ENCODE measurements at places on chromosomes 5 and 9.

- no peak for DNase-seq
Measured at GRCh38 chr5:128974567-128974966, 9.3 kb downstream of the SLC27A6 start.

DNA sequence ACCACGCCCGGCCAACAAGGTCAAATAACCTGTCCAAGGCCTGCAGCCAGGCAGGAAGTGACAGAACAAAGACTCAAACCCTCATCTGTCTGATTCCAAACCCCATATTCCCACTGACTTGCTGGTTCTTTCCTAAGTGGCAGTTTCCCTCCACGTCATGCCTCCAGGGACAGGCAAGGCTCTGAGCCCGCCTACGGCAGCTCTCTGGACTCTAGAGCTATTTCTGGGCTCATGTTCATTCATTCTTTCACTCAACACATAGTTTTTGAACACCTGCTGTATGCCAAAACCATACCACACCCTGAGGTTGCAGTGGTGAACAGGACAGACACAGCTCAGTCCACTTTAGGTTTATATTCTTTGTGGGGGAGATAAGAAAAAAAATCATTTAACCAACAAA is 5.2 kb upstream of the FBP1 start:
- no peak for DNase-seq

DNA sequence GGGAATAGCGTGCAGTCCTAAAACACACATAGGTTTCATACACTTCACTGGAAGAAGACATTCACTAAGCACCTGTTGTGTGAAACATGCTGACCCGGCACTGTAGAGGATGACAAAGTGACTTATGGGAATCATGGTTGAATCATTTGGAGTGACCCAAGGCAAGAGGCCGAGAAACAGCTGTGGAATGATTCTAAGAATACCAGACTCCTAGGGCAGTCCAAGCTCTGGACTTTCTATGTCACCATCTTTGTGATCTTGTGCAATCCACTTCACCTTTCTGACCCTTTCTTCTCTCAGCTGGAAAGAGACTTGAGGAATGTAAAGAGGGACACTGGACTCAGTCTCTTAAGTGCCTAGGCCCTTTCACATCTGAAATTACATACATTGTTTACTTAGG is 13.1 kb downstream of the MSANTD3 start:
- DNase-seq, result no peak

DNA sequence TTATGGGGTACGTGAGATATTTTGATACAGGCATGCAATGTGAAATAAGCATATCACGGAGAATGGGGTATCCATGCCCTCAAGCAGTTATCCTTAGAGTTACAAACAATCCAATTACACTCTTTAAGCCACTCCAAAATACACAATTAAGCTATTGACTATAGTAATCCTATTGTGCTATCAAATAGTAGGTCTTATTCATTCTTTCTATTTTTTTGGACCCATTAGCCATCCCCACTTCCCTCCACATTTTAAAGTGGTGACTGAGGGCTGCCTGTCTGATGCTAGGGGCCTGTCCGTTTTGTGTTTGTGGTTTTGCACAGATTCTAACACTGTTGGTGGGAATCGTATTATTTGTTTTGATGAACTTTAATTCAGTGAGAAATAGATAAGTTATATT is 129.7 kb upstream of the DHFR start:
- DNase-seq, result no peak

DNA sequence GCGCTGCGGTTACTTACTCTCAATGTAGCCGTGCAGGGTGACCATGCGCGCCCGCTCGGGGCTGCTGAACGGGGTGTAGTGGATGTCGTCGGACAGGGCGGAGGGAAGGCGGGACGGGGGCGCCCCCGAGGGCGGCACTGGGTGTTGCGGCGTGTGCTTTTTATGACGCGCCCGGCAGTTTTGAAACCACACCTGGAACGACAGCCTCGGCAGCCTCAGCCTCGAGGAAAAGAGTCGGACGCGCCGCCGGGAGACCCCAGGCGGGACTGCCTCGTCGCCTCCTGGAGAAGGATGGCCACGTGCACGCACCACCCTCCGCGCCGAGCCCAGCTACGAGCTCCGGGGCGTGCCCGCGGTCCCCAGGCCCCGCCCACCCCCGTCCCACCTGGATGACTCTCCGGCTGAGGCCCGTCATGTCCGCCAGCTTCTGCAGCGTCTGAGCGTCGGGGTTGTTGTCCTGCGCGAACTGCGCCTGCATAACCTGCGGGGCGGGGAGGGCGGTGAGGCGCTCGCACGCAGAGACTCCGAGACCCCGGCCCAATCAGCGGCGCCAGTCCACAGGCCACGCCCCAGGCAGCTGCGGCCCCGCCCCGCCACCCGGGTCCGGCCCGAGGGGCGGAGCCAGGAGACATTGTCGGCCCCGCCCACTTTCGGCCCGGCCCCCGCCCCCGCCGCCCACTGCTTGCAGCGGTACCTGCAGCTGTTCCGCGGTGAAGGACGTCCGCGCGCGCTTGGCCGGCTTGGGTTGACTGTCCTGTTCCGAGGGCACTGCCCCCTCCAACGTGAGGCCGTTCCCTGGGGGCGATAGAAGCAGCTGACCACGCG is 15.0 kb downstream of the LHX6 start:
- DNase-seq, result peak; percentile 83

- DNase-seq, result no peak
Measured at GRCh38 chr9:34862836-34863235, 95.2 kb upstream of the PHF24 start.

- DNase-seq, result no peak
Measured at GRCh38 chr9:15492485-15493150, 18.2 kb downstream of the PSIP1 start.

- no peak for DNase-seq
Measured at GRCh38 chr9:83291196-83291595, 228.3 kb upstream of the RASEF start.

DNA sequence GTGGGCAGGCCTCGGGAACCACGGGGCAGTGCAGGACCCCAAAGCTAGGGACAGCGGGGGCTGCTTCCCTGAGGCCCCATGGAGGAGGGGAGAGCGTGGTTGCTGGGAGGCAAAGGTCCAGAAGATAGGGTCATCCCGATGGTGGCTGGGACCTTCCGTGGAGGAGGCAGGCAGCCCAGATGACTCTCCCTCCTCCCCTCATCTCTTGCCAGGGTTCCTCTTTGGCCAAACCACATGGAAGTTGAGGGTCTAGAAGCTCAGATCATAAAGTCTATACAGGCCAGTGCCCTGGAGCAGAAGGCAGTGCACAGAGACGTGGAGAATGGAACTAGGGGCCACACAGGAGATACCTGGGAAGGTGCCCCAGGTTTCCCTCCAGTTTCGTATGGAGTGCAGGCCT is 22.6 kb downstream of the DAB2IP start:
- DNase-seq, result no peak

DNA sequence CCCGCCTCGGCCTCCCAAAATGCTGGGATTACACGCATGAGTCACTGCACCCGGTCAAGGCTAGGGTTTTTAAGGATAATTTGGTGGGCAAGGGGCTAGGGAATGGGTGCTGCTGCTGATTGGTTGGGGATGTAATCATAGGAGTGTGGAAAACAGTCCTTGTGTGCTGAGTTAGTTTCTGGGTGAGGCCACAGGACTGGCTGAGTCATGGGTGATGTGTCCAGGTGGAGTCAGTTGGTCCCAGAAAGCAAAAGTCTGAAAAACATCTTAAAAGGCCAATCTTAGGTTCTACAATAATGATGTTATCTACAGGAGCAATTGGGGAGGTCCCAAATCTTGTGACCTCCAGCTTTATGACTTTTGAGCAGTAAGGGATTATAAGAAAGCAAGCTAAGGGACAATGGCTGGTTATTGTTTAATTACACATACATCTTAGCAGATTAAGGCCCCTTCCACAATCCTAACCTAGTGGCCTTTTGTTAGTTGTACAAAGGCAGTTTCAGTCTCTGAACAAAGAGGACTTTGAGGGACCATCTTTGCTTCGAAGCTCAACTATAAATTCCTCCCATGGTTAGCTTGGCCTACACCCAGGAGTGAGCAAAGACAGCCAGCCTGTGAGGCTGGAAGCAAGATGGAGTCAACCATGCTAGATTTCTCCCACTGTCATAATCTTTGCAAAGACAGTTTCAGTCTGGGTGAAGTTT is 5.5 kb upstream of the AOPEP start:
- DNase-seq, result no peak

GRCh38 chr9:70177121-70177520 is 81.7 kb upstream of the SMC5 start:
- no peak for DNase-seq

DNA sequence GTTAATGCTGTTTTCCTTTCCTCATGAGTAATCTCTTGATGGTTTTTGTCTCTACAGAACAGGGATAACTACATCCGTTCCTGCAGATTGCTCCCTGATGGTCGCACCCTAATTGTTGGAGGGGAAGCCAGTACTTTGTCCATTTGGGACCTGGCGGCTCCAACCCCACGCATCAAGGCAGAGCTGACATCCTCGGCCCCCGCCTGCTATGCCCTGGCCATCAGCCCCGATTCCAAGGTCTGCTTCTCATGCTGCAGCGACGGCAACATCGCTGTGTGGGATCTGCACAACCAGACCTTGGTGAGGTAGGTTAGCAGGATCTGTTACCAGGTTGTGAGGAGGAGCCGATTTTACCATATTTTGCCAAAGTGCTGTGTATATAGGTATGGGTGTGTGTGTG is 148.2 kb downstream of the TLE4 start:
- DNase-seq, result no peak

- no peak for DNase-seq
Measured at GRCh38 chr9:35027860-35028259, 38.3 kb downstream of the DNAJB5 start.

DNA sequence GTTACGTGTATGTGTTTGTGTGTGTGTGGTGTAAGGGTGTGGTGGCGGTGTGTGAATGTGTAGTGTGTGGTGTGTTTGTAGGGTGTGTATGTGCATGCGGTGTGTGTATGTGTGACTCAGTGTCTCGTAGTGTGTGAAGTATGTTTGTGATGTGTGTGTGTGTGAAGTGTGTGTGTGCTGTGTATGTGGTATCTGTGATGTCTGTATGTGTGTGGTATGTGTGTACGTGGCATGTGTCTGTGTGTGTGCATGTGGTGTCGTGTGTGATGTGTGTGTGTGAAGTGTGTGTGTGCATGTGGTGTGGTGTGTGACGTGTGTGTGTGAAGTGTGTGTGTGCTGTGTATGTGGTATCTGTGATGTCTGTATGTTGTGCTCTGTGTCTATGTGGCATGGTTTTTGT is 339.4 kb downstream of the MTRR start:
- DNase-seq, result no peak

DNA sequence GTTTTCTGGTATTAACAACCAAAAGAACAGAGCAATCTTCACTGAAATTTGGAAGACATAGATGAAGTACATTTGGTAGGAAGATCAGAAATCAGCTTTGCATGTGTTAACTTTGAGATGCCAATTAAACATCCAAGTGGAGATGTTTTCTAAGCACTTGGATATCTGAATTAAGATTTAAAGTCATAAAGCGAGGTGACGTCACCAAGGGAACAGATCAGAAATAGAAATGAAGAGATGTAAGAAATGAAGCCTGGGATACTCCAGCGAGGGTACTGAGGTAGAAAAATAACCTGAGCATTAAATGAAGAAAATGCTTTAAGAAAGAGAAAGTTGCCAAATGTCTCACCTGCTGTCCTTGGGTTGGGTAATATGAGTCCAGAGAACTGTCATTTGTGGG is 1223.3 kb downstream of the MAT2B start:
- DNase-seq, result no peak

- no peak for DNase-seq
Measured at GRCh38 chr9:73104342-73104741, 47.3 kb upstream of the ANXA1 start.

- DNase-seq, result no peak
Measured at GRCh38 chr9:136961279-136962065, 9.4 kb downstream of the LCN12 start.

DNA sequence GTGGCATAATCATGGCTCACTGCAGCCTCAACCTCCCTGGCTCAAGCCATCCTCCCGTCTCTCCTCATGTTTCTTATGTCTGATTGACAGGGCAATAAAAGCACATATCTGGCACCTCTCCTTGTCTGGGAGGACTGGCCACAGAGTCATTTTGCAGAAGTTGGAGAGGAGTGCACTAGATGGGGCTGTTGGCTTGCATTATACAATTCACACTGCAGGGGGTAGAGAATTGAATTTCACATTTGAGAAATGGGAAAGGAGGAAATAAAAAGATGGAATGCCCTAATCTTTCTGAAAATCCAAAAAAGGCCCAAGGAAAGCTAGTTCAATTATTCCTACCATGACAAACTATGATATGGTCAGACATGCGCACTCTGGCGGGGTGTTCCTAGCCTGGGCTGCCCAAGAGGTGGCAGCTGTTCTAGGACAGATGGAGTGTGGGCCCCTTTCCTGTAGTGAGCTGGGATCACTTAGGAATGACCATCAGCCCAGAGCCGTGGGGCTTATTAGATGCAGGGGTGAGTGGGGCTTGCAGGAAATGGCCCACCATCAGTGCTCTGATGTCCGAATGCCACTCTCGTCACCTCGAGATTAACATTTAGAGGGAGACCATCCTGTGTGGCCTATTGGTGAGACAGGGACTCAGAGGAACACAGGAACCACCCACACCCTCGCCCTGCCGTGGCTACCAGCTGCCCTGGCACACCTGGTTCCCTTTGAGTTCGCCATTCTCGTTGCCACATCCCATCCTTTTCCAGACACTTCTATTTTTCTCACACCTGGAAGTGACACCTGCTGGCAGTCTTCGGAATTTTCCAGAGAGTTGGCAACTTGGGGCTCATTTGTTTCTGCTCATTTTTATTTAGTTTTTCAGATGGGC is 21.8 kb upstream of the ANKRD18A start:
- DNase-seq, result no peak

DNA sequence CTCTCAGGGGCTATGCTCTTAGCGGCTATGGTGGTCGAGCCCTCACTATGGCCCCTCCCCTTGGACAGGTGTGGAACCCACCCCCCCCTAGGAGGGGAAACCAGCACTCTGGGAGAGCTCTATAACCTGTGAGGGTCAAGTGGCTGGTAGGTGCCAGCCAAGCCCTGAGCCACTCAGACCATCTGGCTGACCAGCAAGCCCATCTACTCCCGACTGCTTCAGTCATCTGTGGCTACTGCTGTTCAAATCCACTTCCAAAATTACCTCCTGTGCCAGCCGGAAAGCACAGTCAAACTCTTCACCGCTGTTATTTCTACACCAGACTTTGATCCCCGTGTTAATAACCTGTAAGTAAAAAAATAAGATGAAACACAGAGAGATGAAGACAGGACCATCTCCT is 28.5 kb downstream of the NSUN2 start:
- no peak for DNase-seq

DNA sequence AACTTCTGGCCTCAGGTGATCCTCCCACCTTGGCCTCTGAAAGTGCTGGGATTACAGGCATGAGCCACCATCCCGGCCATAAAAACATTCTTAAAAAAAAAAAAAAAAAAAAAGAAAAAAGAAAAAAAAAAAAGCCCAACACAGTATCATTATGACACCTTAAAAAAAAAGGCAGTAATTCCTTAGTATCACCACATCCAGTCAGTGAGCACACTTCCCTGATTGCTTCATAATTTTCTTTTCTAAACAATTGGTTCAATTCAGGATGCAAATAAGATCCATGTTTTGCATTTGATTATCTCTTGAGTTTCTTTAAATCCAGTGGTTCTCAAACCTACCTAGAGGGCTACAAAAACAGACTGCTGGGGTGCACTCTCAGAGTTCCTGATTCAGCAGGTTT is 182.5 kb downstream of the CDK5RAP2 start:
- no peak for DNase-seq

GRCh38 chr5:10317825-10318682 is 10.4 kb upstream of the CMBL start:
- DNase-seq, result no peak

- no peak for DNase-seq
Measured at GRCh38 chr9:69762527-69762926, 2.7 kb upstream of the PTAR1 start.

Data from NCI-H187 (cell line).